NCI-H187 (cell line): ENCODE measurements at places on chromosomes 16 and 17.

DNA sequence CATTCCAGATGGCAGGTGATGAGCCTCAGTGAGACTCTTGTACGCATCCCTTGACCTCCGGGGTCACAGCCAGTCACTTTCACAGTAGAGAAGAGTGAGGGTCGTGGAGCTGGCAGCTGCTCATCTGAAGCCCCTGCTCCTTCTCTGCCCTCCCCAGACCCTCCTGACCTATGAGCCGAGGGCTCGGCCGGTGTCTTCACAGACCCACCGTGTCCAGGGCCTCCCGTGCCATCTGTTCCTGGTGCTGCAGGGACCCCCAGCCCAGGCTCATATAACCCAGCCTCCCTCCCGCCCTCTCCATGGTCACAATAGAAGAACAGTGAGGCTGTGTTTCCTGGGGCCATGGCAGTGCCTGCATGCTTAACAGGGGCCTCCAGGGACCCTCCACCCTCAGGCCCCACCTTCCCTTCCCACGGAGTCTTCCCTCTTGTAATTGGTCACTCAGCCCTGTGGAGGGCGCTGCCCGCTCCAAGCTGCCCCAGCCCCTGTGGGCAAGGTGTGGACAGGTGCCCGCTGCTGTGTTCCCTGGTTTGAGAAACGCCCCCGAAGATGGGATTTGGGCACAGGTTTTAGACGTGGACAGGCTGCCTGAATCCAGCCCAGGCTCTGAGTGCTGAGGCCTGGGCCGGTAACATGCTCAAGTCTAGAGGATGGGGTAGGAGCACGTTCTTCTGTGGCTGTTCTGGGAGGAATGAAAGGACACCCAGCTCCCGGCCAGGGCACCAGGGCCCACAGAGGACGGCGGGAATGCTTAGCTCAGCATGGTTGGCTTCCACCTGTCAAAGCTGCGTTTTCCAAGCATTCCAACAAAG lies 38.7 kb downstream of the ACSF3 start:
- no peak for DNase-seq

DNA sequence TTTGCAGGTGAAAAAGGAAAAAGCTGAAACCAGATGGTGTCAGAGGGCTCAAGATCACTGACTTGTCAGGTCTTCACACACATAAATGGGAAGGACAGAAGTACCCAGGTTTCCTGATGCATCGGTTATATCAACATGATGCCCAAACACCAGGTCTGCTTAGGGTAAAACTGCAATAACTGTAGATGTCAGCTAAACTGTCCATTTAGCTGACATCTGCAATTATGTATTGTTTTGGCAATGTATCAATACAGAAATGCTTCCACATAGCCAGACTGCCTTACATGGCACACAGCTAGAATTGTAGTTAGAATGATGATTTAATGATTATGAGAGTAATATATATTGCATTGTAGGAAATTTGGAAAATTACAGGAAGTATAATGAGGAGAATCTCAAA lies 5.0 kb downstream of the ACSM3 start:
- DNase-seq = no peak

GRCh38 chr17:56697190-56697589 lies 103.7 kb downstream of the NOG start:
- no peak for DNase-seq

- DNase-seq = peak; percentile 0
Measured at GRCh38 chr16:87062569-87063442, 254.4 kb downstream of the C16orf95 start.

- DNase-seq = no peak
Measured at GRCh38 chr16:79370736-79371135, 229.8 kb downstream of the MAF start.

DNA sequence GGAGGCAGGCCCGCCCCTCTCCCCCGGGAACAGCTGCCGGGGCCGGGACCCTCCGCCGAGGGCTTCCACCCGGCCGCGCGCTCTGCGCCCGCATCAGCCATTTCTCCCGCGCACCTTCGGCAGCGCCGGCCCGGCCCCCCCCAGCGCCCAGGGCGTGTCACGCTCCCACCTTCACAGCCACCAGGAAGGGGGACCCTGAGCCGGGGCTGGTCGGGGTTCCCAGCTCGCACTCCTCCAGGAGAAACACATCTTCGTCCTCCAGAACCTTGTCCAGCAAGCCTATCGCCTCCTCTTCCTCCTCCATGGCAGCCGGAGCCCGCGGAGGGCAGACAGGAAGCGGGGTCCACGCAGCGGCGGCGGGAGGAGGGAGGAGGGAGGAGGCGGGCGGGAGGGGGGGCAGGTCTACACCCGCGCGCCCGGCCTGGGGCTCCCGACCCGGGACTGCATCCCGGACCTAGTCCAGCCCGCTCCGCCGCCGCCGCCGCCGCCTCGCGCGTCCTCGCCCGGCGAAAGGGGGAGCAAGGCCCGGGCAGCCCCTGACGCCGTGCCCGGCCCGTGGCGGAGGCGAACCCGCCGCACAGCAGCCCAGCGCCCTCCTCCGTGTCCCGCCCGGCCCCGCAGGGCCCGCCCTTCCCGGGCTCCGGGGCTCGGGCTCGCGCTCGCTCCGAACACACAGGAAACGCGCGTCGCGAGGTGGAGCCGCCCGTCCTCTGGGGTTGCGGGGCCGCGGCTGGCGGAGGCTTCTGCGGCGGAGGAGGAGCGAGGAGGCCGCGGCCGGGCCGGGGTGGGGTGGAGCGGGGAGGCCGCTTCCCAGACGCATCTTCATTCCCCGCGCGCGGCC lies 70.8 kb downstream of the ABR start:
- DNase-seq = no peak
